ENCODE measurements at places on chromosomes 5 and 9. TPM values are rescaled to one million over a fixed set of nuclear protein-coding genes. Genes with fewer than 3 reads are reported as not detected.

The COL15A1 gene
- 36.1 TPM for polyA plus RNA-seq

The CEMIP2 gene
- 27.8 TPM for polyA plus RNA-seq

The TRMT10B gene
- polyA plus RNA-seq, result 12.8 TPM

GRCh38 chr5:163653526-163653925 lies 148.1 kb downstream of the MAT2B start:
- no peak for DNase-seq

DNA sequence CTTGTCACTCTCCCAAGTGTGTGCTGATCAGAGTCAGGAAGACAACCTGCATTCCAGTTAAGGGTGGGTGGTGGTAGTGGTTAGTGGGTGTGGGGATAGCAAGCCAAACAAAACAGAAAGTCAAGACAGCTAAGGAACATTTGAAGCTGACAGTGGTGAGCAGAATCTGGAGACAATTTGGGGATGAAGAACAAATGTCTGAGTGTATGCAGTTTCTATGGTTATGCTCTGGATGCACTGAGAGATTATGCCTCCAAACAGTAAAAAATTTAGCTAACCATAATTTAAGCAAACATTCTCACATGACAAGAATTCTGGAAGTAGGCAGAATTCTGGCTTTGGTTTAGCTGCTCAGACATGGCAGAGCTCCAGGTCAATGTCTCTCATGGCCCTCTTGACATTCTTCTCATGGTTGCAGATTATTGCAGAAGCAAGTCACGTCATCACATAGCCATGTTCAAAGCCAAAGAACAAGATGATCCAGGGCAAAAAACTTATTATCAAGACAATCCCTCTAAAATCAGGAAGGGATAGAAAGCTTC lies 148.7 kb downstream of the LURAP1L start:
- DNase-seq, result no peak

Measured in left renal pelvis (tissue), 4 donors.